Activated T-cell treated with anti-CD3 and anti-CD28 coated beads, Interleukin-2, amount 50 U/mL, for 48 hours (primary cell): ENCODE measurements at places on chromosomes 11 and 22.

- no peak for DNase-seq
Measured at GRCh38 chr22:32355760-32356159, 1.9 kb upstream of the RFPL3 start.

GRCh38 chr11:60987577-60988277 is 16.2 kb downstream of the CD6 start:
- DNase-seq = peak; percentile 78

GRCh38 chr11:101974771-101975170 is 58.4 kb upstream of the ANGPTL5 start:
- DNase-seq = no peak

- DNase-seq = no peak
Measured at GRCh38 chr22:22068657-22069056, 86.1 kb upstream of the TOP3B start.

GRCh38 chr11:109236188-109236587 is 185.8 kb upstream of the C11orf87 start:
- no peak for DNase-seq
